ENCODE measurements at places on chromosomes 12 and 14.

DNA sequence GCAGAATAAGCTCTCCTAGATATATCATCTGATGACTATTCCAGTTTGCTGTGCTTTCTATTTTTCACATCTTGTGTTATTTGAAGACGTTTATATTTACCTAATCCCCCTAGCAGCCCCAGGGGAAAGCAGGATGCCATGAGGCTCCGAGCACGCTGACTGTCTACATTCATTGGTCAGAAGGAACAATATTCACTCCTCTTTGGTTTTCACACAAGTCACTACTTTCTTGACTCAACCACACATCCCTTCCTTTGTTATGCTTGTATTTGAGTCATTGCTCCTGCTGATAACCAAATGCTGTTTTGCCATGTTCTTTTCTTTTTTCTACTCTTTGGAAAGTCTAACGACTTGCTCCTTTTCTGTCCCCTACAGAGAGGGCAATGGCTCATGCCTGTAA lies 86.5 kb upstream of the SLC38A2 start:
- DNase-seq: no peak

GRCh38 chr14:90715993-90716392 lies 100.2 kb downstream of the TTC7B start:
- no peak for DNase-seq

GRCh38 chr12:57551637-57552305 lies 1.9 kb downstream of the KIF5A start:
- no peak for DNase-seq

- no peak for DNase-seq
These were observed 84.6 kb upstream of the PTPRB start for GRCh38 chr12:70721656-70722357.

All from right renal pelvis (tissue), 4 donors.